Stimulated activated CD4-positive, alpha-beta T cell treated with anti-CD3 and anti-CD28 coated beads, Interleukin-4, amount 100 ng/mL, for 4 hours (primary cell): ENCODE measurements at places on chromosomes 11 and 22.

GRCh38 chr11:129331217-129331616, 44.4 kb upstream of the BARX2 start:
- no peak for DNase-seq

DNA sequence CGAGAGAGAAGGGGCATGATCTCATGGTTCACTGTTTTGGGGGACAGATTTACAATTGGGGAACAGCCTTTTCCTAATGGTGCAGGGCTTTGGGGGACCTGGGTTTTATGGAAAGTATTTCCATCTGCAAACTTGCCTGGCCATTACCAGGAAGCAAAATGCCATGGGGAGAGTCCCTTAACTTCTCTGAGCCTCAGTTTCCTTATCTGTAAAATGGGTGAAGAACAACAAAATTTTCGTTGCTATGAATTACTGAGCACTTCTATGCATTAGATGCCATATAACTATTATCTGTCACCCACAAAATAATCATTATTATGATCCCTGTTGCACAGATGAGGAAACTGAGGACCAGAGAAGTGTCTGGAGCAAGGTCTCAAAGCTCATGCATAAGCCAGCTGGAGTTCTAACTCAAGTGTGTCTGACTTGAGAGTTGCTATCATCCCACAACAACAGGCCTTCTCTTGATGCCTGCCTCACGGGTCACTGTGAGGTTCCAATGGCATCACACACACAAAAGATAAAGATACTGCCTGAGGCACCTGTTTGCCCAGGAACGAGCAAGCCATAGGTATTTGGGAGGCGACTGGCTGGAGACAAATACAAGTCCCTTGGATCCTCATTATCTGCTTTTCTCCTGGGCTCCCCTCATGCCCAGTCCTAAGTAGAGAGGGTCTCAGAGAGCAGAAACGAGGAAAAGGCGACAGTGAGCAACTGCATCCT, 15.8 kb downstream of the TPST2 start:
- no peak for DNase-seq

GRCh38 chr11:103043826-103044678, 47.9 kb downstream of the DCUN1D5 start:
- no peak for DNase-seq

- no peak for DNase-seq
Observed at GRCh38 chr11:96197801-96198701, 144.9 kb downstream of the MAML2 start.

DNA sequence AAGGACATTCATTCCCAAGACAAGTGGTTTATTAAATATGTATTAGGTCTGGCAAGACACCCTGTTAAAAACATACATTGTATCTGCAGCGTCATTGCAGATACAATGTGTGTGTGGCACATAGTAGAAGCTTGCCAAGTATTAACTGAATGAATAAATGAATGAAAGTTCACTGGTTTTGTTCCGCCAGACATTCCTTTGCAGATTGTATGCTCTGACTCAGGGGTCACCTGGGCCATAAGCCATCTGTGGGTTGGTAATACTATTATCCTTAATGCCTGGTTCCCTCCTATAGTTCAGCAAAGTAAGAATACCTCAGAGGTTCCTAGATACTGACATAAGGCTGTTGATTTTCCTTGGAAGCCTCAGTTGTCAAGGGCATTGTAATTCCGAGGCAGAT, 377.3 kb upstream of the CCDC90B start:
- DNase-seq, result no peak

DNA sequence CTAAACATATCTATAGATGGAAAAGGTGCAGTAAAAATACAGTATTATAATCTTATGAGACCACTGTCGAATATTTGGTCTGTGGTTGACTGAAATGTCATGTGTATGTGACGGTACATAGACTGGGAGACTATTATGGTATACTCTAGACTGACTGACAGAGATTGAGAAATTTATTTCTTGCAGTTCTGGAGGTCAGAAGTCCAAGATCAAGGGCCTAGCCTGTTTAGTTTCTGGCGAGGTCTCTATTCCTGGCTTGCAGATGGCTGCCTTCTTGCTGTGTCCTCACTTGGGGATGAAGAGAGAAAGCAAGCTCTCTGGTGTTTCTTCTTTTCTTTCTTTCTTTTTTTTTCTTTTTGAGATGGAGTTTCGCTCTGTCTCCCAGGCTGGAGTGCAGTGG, 7.3 kb upstream of the OSBP2 start:
- no peak for DNase-seq

DNA sequence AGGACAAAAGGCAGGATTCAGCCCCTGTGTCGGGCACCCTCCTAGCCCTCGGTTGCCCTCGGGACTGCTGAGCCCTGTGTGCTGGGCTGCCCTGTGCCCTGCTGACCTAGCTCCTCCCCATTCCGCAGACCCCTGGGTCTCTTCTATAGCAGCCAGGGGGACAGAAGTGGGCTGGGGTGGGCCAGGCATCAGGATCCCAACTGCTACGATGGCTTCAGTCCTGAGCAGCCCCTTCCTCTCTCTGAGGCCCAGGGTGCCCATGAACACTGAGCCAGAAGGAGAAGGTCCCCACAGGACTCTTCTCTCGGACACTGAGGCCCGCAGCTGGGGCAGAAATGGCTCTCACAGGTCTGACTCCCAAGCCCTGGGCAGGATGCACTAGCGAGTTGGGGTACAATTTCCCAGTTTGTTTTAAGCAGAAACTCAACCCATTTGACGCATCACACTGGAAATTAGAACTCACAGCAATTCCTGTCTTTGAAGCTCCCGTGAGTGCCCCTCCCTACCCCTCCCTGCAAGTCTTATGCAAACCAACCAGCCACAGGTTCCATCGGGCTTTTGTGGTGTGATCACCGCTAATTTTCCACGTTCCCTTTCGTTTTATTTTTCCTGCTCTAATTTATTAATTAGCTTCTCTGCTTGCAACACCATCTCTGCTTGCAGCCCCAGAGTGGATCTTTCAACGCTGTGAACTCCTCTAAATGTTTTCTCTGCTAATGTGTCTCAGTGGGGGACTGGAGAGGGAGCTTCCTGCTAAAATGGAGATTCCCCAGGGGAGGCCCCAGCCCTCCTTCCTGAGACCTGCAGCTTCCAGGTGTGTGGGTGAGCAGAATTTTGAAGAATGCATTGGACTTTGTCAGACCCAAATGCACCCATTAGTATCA, 56.7 kb downstream of the PHF21B start:
- DNase-seq, result no peak

GRCh38 chr11:7892840-7893254, 38.2 kb downstream of the OR10A6 start:
- no peak for DNase-seq

- DNase-seq, result no peak
Observed at GRCh38 chr22:21902296-21903087, 35.0 kb upstream of the MAPK1 start.

DNA sequence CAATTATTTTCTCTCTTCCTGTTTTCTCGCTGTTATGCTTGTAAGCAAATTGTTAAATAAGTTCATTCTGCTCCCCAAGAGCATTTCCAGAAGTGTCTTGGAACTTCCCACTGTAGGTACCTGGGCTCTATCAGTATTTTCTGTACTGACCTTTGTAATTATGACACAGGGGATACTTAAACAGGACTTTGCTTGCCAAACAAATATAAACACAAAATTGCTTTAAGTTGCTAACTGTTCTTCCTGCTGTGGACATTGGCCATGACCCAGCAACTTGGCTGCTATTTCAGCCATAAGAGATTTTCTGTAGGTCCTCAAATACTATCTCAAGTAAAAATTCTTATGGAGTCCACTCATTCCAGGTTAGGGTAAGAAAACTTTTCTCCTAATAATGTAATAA, 30.1 kb downstream of the SYT9 start:
- no peak for DNase-seq

DNA sequence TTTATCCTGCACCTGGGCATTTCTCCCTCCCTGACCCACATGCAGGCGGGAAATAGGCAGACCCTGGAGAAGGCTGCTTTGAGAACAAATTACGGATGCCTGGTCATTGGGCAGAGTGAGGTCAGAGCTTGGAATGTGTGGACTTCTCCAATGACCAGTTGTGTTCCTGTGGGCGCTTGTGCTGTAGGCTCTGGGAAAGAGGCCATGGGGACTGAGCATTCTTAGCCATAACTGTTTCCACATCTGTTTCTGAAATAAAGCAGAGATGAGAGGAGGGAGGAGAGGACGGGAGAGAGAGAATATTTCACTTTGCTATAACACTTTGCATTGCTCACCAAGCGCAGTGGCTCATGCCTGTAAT, 11.2 kb upstream of the TMEM184B start:
- DNase-seq, result no peak

GRCh38 chr11:27356624-27357222, 6.3 kb downstream of the CCDC34 start:
- DNase-seq, result no peak

DNA sequence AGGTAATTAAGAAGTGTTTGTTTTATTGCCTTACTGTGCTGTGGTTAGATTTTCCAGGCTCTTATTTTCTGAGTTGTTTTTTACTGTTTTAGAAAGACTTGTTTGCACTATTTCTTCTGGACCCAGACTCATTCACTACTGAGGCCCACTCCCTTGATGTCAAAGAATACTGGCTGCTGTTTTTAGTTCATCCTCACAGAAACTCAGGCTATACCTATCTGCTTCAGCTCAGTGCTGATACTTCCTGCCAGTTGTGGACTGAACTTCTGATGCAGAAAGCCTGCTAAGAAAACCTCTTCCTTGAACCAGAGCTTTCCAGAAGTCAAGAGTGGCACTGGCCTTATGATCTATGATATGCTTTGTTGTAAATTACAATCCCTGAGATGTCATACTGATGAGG, 15.9 kb upstream of the PIK3IP1 start:
- DNase-seq, result no peak

DNA sequence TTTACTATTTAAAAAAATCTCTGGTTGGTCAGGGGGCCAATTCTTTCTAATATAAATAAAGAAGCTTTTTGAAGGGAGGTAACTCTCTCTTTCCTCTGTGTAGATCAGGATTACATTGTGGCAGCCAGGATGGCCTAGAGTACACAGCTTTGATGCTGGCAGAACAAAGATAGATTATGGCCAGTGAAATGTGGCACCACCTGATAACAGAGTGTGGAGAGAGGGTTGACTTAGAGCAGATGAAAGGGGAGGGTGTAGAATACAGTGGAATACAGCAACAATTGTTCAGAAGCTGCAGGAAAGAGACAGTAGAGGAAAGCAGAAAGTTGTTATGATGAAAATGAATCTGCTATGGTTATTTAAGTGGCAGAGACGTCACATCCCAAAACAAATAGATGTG, 99.0 kb downstream of the FAR1 start:
- no peak for DNase-seq

- DNase-seq, result no peak
Observed at GRCh38 chr22:20002128-20002527, 14.5 kb downstream of the ARVCF start.

DNA sequence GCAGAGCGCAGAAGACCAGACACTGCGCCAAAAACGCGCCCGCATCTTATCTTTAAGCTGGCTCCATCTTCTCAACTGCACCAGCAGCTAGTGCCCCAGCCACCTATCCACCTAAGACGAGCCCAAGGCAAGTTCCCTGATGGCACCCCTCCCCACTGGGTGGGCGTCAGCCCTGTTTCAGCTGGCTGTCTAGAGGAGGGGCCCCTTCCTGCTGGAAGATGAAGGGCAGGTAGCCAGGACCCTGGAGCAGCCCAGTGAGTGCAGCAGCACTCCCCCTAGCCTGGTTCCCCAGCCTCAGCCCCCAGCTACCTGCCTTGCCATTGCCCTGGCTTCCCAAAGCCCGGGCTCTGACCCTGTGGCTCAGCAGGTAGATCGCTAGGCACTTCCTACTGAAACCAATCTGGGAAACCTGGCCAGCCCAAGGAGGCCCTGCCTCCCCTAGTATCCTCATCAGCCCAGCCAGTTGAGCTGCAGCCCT, 28.3 kb downstream of the ARVCF start:
- DNase-seq, result no peak

DNA sequence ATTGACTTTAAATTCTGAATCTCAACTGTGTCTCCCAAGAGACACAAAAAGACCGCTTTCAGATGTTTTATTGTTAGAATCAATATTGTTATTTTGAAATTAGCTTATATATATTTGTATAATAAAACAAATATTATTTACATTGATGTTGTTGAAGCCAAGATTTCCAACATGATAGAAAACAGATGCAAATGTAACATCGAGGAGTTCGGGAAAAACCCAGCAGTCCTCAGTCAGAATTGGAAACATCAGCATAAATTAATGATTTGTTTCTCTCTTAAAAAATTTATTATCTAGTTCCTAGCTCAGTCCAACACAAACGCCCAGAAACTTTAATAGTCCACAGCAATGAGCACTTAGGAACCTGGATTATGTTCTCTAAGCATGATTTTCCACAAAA, 1330.4 kb downstream of the TBC1D22A start:
- no peak for DNase-seq

- no peak for DNase-seq
Observed at GRCh38 chr11:132453406-132453805, 1078.9 kb downstream of the OPCML start.

GRCh38 chr22:30150212-30150611, 69.9 kb downstream of the HORMAD2 start:
- DNase-seq, result no peak

DNA sequence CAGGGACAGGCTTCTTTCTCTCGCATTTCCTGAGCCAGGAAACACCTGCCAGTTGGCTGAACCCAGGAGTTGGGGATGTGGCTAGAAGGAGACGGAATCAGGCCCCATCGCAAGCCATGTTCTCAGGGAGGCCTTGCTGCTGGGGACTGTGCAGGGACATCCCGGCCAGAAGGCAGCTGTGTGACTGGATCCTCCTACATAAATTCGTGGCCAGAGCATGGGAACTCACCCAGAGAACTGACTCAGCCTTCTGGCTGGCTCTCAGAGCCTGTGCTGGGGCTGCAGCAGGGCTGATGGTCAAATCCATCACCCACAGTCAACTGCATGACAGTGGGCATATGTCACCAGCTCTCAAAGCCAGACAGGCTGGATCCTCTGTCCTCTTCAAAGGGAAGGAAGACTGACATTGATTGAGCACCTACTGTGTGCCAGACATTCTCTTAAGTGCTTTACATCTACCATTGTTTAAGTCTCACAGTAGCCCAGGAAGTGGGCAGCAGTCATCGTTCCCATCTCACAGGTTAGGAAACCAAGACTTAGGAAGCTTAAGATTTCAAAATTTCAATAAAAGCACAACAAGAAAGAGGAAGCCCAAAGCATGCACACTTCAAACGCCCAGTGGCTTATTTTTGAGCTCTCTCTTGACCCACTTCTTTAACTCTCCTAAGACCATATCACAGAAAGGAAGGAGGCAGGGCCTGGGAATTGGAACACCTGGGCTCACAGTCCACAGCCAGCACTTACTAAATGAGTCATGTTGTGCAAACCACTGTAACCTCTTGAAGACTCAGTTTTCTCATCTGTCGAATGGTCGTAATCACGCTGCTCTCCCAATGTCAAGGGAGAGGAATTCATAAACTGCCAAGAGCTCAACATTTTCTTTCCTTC, 30.9 kb upstream of the CACNG2 start:
- no peak for DNase-seq

DNA sequence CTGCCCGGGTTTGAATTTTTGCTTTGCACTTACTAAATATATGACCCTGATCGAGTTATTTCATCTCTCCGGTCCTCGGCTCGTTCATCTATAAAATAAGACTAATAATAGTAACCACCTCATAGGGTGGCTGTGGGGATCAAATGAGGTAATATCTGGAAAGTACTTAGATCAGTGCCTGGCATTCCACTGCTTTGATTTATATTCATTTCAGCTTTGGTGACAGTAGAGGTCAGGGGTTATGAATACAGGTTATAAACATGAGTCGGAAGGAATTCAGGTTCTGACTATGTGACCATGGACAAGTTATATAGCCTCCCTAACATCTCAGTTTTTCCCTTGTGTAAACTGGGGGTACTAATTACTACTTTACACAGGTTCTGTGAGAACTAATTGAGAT, 2.9 kb upstream of the TEAD1 start:
- DNase-seq, result no peak
